Liver (tissue), 10 donors: ENCODE measurements at places on chromosomes 2 and 18.

DNA sequence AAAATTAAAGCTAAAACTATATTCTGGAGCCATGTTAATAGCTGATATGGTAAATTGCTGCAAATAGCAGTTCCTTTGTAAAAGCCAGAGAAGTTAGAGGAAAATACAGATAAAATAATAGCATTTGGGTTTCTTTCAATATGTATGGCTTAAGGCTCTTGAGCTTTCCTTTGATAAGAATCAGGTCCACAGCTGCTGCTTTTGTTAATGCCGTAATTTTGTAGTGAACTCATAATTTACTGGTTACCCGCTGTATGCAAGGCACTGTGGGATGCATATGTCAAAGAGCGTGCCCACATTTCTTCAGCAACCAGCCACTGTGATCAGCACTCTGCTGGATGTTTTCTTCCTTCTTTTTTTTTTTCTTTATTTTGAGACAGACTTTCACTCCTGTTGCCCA is 79.1 kb downstream of the MOGAT1 start:
- no peak overlapping the region for H3K27ac ChIP-seq
- H3K4me1 ChIP-seq = peaks cover 14% of the 10 kb centered on the region
- no peaks in the 10 kb centered on the region for H3K36me3 ChIP-seq

GRCh38 chr2:169523681-169524080 is 14.2 kb downstream of the KLHL41 start:
- DNase-seq = no peak
- H3K4me3 ChIP-seq = no peak overlapping the region
- no peaks in the 10 kb centered on the region for H3K27me3 ChIP-seq
- no peak overlapping the region for H3K27ac ChIP-seq
- no peaks in the 10 kb centered on the region for H3K4me1 ChIP-seq

- H3K27me3 ChIP-seq = no peaks in the 10 kb centered on the region
- H3K27ac ChIP-seq = no peak overlapping the region
- no peaks in the 10 kb centered on the region for H3K36me3 ChIP-seq
Observed at GRCh38 chr18:26617151-26617554, 68.8 kb upstream of the KCTD1 start.

DNA sequence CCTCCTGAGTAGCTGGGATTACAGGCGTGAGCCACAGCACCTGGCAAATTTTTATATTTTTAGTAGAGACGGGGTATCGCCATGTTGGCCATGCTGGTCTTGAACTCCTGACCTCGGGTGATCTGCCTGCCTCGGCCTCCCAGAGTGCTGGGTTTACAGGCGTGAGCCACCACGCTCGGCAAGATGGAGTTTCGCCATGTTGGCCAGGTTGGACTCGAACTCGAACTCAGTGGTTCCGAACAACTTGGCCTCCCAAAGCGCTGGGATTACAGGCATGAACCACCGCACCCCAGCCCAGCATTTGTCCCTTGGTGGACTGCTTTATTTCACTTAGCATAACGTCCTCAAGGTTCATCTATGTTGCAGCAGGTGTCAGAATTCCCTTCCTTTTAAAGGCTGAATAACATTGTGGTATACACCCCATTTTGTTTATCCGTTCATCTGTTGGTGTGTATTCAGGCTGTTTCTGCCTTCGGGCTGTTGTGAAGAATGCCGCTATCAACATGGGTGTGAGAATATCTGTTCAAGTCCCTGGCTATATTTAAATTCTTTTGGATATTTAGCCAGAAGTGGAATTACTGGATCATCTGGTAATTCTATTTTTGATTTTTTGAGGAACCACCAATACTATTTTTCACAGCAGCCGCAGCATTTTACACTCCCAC is 1.2 kb upstream of the CENPA start:
- H3K27me3 ChIP-seq = no peaks in the 10 kb centered on the region
- H3K27ac ChIP-seq = no peak overlapping the region
- H3K4me3 ChIP-seq = no peak overlapping the region

GRCh38 chr18:79857082-79857671 is 59.4 kb downstream of the KCNG2 start:
- H3K27ac ChIP-seq = no peak overlapping the region
- peak; percentile 19 for DNase-seq
- H3K4me1 ChIP-seq = no peaks in the 10 kb centered on the region
- peaks cover 2% of the 10 kb centered on the region for H3K27me3 ChIP-seq
- H3K36me3 ChIP-seq = no peaks in the 10 kb centered on the region
- H3K4me3 ChIP-seq = no peak overlapping the region

GRCh38 chr2:177327009-177327408 is 62.5 kb upstream of the NFE2L2 start:
- H3K36me3 ChIP-seq = no peaks in the 10 kb centered on the region
- no peaks in the 10 kb centered on the region for H3K27me3 ChIP-seq
- H3K4me3 ChIP-seq = no peak overlapping the region
- H3K4me1 ChIP-seq = peaks cover 43% of the 10 kb centered on the region

GRCh38 chr18:6370410-6370809 is 44.3 kb downstream of the L3MBTL4 start:
- H3K4me3 ChIP-seq = no peak overlapping the region
- peak overlapping the region; percentile 89 for H3K27ac ChIP-seq
- H3K27me3 ChIP-seq = no peaks in the 10 kb centered on the region
- H3K4me1 ChIP-seq = peaks cover 47% of the 10 kb centered on the region
- H3K36me3 ChIP-seq = no peaks in the 10 kb centered on the region

DNA sequence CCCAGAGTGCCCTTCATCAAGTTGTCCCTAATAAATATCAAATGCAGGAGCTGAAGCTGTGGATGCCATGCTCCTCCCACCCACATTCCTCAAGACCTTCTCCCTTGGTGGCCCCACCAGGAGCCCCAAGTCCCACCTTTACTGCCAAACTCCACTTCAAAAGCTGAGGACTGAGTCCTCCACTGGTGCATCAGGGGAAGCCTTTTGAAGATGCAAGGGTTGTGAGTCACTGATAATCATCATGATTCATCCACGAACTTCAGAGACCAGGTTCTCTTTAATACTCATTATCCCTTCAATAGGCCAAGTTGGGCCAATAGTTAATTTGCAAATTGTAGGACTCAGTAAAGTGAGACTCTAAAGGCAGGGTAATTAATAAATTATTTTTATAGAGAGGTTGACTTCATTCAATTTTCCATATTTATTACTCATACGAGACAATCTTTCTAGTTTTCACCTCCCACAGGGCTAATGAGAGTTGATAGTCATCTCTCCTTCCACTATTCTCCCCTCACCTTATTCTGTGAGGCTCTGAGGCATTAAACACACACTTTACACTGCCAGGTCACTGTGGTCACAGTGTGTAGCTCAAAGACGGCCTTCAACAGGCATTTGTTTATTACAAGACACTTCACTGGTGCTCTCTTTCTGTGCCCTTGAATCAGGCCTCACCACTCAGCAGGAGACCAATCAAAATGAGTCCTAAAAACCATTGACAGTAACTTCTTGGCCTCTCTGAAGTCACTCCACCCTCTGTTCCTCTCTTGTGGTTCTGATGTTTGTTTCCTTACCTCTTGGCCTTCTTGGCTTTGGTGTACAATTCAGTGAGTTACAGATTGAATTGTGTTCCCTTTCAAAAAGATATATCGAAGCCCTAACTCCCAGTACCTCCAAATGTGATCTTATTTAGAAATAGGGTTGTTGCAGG is 99.9 kb downstream of the TRIB2 start:
- H3K4me1 ChIP-seq = no peaks in the 10 kb centered on the region
- peaks cover 5% of the 10 kb centered on the region for H3K27me3 ChIP-seq
- H3K4me3 ChIP-seq = no peak overlapping the region
- H3K36me3 ChIP-seq = no peaks in the 10 kb centered on the region
- no peak for DNase-seq

DNA sequence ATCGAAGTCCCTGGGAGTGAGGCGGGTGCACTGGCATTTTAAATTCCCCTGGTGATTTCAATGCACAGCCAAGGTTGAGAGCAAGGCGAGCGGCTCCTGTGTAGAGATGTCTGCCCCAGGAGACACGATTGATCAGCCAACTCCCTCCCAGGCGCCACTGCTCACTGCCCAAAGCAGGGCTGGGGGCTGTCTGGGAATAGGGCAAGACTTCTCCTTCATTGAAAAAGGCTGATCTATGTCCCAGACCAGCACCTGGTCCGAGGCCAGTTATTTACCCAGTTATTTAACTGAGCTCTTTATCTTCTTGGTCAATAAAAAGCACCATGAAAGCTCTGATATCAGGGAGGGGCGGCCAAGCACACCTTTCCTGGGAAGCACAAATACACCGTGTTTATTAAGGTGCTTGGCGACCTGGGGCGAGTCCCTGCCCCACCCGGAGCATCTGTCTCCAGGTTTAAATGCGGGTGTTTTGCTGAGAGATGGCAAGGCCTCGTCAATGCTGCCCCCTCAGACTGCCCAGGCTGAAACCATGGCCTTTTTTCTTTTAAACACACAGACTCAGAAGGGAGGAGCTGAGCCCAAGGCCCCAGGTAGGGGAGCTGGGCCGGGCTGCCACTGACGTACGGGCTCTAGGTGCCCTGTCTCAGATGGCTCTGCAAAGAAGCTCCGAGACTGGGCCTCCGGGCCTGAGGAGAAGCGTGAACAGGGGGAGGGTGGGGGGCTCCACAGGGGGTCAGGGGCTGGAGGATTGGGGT is 73.9 kb upstream of the HPCAL1 start:
- H3K36me3 ChIP-seq = no peaks in the 10 kb centered on the region
- no peak overlapping the region for H3K27ac ChIP-seq
- no peak for DNase-seq
- no peaks in the 10 kb centered on the region for H3K4me1 ChIP-seq
- no peaks in the 10 kb centered on the region for H3K27me3 ChIP-seq

GRCh38 chr2:9984871-9985480 is 33.5 kb downstream of the GRHL1 start:
- H3K36me3 ChIP-seq = peaks cover 7% of the 10 kb centered on the region
- no peaks in the 10 kb centered on the region for H3K4me1 ChIP-seq
- DNase-seq = no peak
- H3K27me3 ChIP-seq = no peaks in the 10 kb centered on the region
- no peak overlapping the region for H3K27ac ChIP-seq

GRCh38 chr18:48994044-48994651 is 43.4 kb upstream of the SMAD7 start:
- peaks cover 11% of the 10 kb centered on the region for H3K4me1 ChIP-seq
- DNase-seq = no peak
- H3K36me3 ChIP-seq = no peaks in the 10 kb centered on the region
- no peaks in the 10 kb centered on the region for H3K27me3 ChIP-seq
- peak overlapping the region; percentile 34 for H3K27ac ChIP-seq
- no peak overlapping the region for H3K4me3 ChIP-seq

- no peaks in the 10 kb centered on the region for H3K4me1 ChIP-seq
- no peak overlapping the region for H3K27ac ChIP-seq
- no peak overlapping the region for H3K4me3 ChIP-seq
- no peaks in the 10 kb centered on the region for H3K27me3 ChIP-seq
- no peaks in the 10 kb centered on the region for H3K36me3 ChIP-seq
Observed at GRCh38 chr2:120847700-120848321, 112.1 kb downstream of the GLI2 start.

DNA sequence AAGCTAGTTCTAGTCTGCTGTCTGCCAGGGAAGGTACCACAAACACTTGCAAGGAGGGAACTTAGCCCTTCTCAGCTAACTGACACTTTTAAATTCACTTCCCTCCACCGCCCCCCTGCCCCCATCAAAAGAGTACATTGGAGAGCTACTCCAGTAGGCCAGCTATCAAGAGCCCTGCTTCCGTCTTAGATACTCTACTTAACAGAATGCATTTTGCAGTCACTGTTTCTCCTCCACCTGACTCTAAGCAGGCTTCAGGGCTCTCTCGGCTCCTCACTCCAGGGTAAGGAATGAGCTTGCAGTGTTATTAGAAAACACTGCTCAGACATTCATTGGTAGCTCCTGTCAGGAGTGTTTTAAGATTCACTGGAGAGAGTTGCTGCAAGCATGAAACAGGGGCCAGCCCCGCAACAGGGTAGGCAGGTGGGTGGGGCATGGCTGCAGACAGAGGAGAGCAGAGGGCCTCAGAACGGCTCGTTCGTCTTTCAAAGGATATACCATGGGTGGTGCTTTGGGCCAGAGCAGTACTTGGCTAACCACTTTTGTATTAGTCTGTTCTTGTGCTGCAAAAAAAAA is 35.3 kb upstream of the PDCL3 start:
- H3K4me3 ChIP-seq = no peak overlapping the region
- no peaks in the 10 kb centered on the region for H3K36me3 ChIP-seq
- H3K27me3 ChIP-seq = no peaks in the 10 kb centered on the region
- DNase-seq = no peak
- H3K4me1 ChIP-seq = no peaks in the 10 kb centered on the region

DNA sequence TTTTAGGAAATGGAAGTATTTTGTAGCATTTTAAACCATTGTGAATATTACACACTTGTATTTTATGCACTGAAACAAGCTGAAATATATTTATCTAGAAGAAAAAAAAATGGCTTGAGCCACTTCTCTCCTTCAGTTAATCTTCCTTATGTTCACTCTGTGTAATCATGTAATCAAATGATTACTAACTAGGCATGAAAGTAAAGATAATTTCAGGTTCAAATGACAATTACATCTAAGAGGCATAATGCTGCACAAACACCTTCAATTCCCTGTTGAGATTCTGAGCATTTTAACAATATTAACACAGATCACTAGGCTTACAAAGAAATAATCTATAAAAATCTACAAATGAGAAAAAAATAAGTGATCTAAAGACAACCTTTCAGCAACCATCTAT is 119.6 kb upstream of the ITGB6 start:
- H3K36me3 ChIP-seq = no peaks in the 10 kb centered on the region
- no peaks in the 10 kb centered on the region for H3K27me3 ChIP-seq
- no peak overlapping the region for H3K27ac ChIP-seq
- DNase-seq = no peak

DNA sequence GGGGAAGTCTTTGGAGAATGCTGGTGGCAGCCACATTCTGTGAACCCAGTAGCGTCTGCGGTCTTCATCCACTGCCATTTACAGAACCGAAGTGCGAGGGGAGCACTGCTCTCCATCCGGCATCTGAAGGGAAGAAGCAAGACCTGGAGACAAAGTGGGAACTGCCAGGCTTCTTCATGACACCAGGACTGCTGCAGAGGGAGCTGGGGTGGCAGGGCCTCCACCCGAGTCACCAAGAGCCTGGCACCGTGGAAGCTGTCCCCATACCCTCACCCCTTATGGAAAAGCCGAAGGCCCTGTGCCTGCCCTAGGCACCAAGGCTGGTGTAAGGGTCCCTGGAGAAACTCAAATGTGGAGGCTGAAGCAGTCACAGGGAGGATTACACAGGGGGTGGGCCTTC is 79.8 kb downstream of the CIB4 start:
- DNase-seq = no peak
- H3K27ac ChIP-seq = no peak overlapping the region
- H3K36me3 ChIP-seq = no peaks in the 10 kb centered on the region
- H3K27me3 ChIP-seq = peaks cover 3% of the 10 kb centered on the region

- H3K4me3 ChIP-seq = no peak overlapping the region
- no peaks in the 10 kb centered on the region for H3K27me3 ChIP-seq
- H3K4me1 ChIP-seq = peaks cover 3% of the 10 kb centered on the region
- no peaks in the 10 kb centered on the region for H3K36me3 ChIP-seq
Observed at GRCh38 chr2:237059155-237059875, 26.4 kb upstream of the COPS8 start.

GRCh38 chr2:177538323-177538722 is 145.8 kb downstream of the AGPS start:
- H3K27ac ChIP-seq = no peak overlapping the region
- no peaks in the 10 kb centered on the region for H3K36me3 ChIP-seq
- no peaks in the 10 kb centered on the region for H3K27me3 ChIP-seq
- no peaks in the 10 kb centered on the region for H3K4me1 ChIP-seq

GRCh38 chr18:23191232-23191631 is 55.9 kb downstream of the CABLES1 start:
- DNase-seq = no peak
- no peaks in the 10 kb centered on the region for H3K27me3 ChIP-seq
- H3K4me1 ChIP-seq = peaks cover 24% of the 10 kb centered on the region
- H3K27ac ChIP-seq = no peak overlapping the region
- no peaks in the 10 kb centered on the region for H3K36me3 ChIP-seq

- H3K36me3 ChIP-seq = peaks cover 19% of the 10 kb centered on the region
- no peak overlapping the region for H3K27ac ChIP-seq
- H3K4me1 ChIP-seq = no peaks in the 10 kb centered on the region
- no peak for DNase-seq
- no peak overlapping the region for H3K4me3 ChIP-seq
Observed at GRCh38 chr2:169925968-169926367, 98.7 kb downstream of the UBR3 start.
